ENCODE measurements at places on chromosomes 4 and X. TPM values are rescaled to one million over a fixed set of nuclear protein-coding genes. Genes with fewer than 3 reads are reported as not detected.
A peak's percentile ranks its signal among the peaks of the same experiment; 100 is the strongest.

- H3K27me3 ChIP-seq, result no peaks in the 10 kb centered on the region
- no peaks in the 10 kb centered on the region for H3K4me1 ChIP-seq
- H3K27ac ChIP-seq, result no peak overlapping the region
- no peak overlapping the region for H3K4me3 ChIP-seq
- no peaks in the 10 kb centered on the region for H3K36me3 ChIP-seq
Observed at GRCh38 chrX:150517303-150517910, 51.0 kb upstream of the MTM1 start.

DNA sequence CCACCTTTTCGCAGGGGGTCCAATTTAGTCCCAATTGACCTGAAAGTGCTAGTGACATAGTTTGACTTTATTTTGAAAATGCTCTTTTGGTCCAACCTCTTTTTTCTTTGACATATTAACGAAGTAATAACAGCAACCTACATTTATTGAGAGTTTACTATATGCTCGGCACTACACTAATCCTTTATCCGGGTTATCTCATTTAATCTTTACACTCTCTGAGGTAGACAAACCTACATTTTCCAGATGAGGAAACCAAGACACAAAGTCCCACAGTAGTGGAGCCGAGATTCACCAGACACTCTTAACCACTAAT, 307 bp upstream of the ATRX start:
- H3K4me1 ChIP-seq, result peaks cover 5% of the 10 kb centered on the region
- peak overlapping the region; percentile 96 for H3K27ac ChIP-seq
- H3K36me3 ChIP-seq, result no peaks in the 10 kb centered on the region

RAB40A gene
- total RNA-seq, result not detected

SOWAHB gene
- 6.8 TPM for total RNA-seq

GRCh38 chr4:44861756-44862155, 135.4 kb upstream of the GNPDA2 start:
- no peaks in the 10 kb centered on the region for H3K4me1 ChIP-seq
- no peaks in the 10 kb centered on the region for H3K36me3 ChIP-seq
- H3K4me3 ChIP-seq, result no peak overlapping the region
- no peaks in the 10 kb centered on the region for H3K27me3 ChIP-seq

DNA sequence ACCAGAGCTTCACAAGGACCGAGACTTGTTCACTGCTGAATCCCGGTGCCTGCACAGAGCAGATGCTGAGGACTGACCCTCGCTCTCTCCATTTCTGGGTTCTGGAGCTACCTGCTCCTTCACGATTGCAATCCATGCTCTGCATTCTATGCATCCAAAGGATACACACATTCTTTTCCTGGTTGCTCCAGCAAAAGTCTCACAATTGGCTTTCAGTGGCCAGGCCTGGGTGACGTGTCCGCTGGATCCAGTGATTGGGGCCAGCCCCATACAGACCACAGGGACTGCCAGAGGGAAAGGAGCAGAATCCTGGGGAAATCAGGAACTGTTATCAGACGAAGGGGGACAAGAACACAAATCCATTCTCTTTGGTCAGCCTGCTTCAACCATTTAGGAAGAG, 14.9 kb upstream of the CDKN2AIP start:
- H3K27me3 ChIP-seq, result no peaks in the 10 kb centered on the region
- H3K36me3 ChIP-seq, result no peaks in the 10 kb centered on the region
- H3K4me3 ChIP-seq, result no peak overlapping the region

H2BW2 gene
- not detected for total RNA-seq

DNA sequence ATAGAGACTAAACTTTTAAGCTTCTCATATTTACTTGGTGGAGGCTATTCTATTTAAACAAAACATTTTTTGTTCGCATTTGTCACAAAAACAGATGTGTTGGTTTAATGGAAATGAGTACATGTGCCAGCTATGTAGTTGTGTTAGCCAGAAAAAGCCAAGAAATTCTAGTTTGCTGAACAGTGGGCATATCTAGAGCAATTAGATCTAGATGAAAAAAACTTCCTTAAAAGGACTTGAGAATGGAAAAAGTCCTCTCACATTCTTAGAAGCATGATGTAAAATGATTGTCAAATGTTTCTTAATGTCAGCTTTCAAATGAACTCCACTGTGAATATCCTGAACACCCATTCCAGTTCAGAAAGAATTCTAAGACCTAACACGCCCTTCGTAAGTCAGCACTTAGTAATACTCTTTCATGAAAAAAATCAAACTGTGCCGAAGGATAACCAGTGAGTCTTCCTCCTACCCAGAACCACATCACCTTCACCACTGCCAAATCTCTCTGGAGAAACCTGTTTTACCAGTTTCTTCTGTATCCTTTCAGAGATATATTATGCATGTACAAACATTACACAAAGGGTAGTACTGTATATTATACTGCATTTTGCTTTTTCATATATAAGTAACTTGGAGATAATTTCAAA, 28.2 kb downstream of the PHKA1 start:
- no peaks in the 10 kb centered on the region for H3K36me3 ChIP-seq
- no peak overlapping the region for H3K4me3 ChIP-seq
- H3K27me3 ChIP-seq, result no peaks in the 10 kb centered on the region
- no peaks in the 10 kb centered on the region for H3K4me1 ChIP-seq

DNA sequence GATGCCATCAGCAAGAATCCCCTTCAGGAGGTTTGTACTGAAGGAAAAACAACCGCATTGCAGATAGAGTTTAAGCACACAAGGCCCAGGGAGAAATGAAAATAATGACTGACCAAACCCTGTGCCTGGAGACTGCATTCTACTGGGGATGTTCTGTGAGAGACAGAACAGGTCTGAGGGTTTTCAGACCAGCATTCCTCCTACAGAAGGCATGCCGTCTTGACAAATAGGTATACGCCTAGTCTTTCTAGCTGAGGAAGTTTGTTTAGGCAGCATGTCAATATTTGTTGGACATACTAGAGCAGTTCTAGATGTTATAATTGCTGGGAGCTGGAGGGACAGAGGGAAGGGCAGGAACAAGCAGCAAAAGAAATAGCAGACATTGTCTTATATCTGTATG, 68.4 kb upstream of the SCOC start:
- H3K4me3 ChIP-seq, result no peak overlapping the region
- no peaks in the 10 kb centered on the region for H3K36me3 ChIP-seq
- no peaks in the 10 kb centered on the region for H3K27me3 ChIP-seq
- peaks cover 20% of the 10 kb centered on the region for H3K4me1 ChIP-seq
- no peak overlapping the region for H3K27ac ChIP-seq

PDZD4 gene
- 9.9 TPM for total RNA-seq

DNA sequence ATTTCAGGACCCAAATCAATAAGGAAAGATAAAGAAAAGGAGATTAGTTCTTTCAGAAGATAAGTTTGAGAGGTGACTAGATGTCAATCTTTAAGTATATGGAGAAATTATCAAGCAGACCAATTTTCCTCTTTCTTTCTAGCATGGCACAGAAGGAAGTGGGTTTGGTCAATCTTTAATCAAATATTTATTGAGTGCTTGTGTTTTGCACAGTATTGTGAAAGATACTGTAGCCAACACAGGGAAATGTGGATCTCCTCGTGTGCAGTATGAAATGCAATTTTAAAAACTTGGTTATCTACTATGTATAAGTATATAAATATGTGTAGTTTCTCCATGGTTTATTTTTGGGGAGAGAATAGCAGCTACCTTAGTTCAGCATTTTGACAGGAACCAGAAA, 655.2 kb downstream of the RAPGEF2 start:
- H3K27ac ChIP-seq, result no peak overlapping the region
- no peaks in the 10 kb centered on the region for H3K4me1 ChIP-seq
- H3K36me3 ChIP-seq, result no peaks in the 10 kb centered on the region
- H3K4me3 ChIP-seq, result no peak overlapping the region

DNA sequence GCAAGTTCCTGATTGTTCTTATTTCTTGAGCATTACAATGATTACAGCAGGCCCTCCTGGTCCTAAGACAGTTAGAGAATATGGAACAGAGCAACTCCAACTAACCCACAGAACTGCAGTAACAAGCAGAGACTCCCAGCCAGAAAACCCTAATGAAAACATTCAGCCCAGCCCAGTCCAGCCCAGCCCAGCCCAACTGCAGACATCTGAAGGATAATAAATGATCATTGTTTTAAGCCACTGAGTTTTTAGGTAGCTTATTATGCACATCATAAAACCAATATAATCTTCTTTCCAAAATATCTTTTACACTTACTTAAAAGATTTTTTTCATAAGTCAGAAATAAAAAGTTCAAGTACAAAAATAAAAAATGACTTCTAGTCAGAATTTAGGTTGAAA, 51.3 kb downstream of the SPOCK3 start:
- H3K36me3 ChIP-seq, result no peaks in the 10 kb centered on the region
- H3K27ac ChIP-seq, result no peak overlapping the region
- DNase-seq, result no peak
- H3K4me3 ChIP-seq, result no peak overlapping the region
- H3K27me3 ChIP-seq, result no peaks in the 10 kb centered on the region

DNA sequence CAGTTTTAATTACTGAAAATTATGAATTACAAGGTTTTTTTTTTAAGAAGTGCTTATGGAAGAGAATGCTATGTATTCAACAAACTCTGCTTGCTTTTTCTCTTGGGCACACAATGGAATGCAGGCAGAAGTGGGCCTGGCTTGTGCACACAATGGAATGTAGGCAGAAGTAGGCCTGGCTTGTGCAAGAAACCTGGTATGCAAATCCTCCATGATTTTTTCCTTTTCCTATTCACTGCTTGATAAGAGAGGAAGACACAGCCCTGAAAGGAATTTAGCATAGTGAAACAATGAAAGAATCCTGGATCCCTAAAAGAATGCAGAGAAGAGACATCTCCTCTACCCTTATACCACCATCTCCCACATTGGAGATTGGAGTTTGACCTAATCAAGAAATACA, 138.4 kb downstream of the COL25A1 start:
- peak; percentile 61 for DNase-seq
- no peak overlapping the region for H3K4me3 ChIP-seq
- no peak overlapping the region for H3K27ac ChIP-seq
- no peaks in the 10 kb centered on the region for H3K36me3 ChIP-seq
- H3K27me3 ChIP-seq, result no peaks in the 10 kb centered on the region

GRCh38 chrX:15564981-15565579, 35.7 kb downstream of the ACE2 start:
- H3K4me1 ChIP-seq, result no peaks in the 10 kb centered on the region
- peak; percentile 21 for DNase-seq
- H3K27ac ChIP-seq, result no peak overlapping the region
- no peak overlapping the region for H3K4me3 ChIP-seq

ANOS1 gene
- 15.3 TPM for total RNA-seq

DNA sequence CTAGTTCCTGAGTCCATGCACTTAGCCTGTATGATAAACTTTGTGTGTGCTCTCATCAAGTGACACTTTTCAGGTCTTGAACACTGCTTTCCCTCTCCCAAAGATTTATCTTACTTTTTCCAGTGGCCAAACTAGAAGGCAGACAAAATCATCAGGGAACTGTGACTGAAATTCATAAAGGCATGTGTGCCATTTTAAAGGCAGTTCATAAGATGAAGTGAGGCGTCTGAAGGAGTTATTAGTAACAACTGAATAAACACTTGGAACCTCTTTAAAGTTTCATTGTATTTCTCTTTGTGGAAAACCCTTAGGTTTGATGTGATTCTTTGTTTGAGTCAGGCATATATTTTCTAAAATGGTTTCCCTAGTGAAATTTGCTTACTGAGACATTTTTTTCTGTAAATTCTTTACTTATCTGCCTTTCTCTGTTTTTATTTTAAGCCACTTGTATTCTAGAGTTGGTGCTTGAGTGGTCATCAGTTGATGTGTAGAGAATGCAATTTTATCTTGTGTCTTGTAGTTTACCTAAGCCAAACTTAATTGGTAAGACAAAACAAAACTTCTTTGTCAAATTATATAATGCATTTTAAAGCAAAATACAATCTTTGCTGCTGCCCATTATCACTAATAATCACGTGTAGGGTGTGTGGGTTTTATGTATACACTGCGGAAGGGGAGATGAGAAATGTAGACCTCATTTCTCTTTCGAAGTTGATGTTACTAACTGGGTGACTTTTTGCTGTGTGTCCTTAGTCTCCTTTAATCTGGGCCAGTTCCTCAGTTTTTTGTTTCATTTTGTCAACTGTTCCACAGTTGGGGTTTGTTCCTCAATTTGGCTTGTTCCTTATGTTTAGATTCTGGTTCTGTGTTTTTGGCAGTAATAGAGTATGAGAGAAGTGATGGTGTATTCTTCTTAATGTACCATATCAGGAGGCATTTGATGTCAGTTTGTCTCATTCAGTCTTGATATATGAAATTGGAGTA, 56.8 kb downstream of the RBPJ start:
- no peaks in the 10 kb centered on the region for H3K36me3 ChIP-seq
- H3K27me3 ChIP-seq, result no peaks in the 10 kb centered on the region
- no peak overlapping the region for H3K27ac ChIP-seq
- peaks cover 8% of the 10 kb centered on the region for H3K4me1 ChIP-seq

FATE1 gene
- not detected for total RNA-seq

- no peaks in the 10 kb centered on the region for H3K27me3 ChIP-seq
- no peaks in the 10 kb centered on the region for H3K4me1 ChIP-seq
- no peak for DNase-seq
- no peaks in the 10 kb centered on the region for H3K36me3 ChIP-seq
- H3K27ac ChIP-seq, result no peak overlapping the region
Observed at GRCh38 chr4:164902608-164903007, 25.6 kb downstream of the APELA start.

GRCh38 chr4:5784960-5785611, 74.1 kb downstream of the EVC start:
- H3K27ac ChIP-seq, result peak overlapping the region; percentile 45
- H3K27me3 ChIP-seq, result no peaks in the 10 kb centered on the region
- H3K36me3 ChIP-seq, result peaks cover 30% of the 10 kb centered on the region
- no peak overlapping the region for H3K4me3 ChIP-seq
- DNase-seq, result no peak
- peaks cover 17% of the 10 kb centered on the region for H3K4me1 ChIP-seq

DNA sequence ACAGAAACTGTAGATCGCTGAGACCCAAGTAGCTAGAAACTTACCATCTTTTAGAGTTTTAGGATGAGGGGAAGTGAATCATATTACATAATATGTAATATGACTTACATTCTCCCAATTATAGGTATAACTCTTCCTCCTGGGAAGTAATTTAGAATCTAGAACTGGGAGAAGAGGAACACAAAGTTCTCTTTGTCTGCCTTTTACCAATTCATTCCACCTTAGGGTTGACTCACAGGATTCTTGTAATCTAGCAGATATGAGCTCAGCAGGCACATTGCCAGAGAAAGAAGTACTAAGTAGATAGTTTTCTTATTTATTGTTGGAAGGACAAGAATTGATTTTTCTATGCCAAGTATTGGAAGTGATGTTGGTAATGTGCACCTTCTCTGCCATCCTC, 58.0 kb upstream of the CCSER1 start:
- H3K4me1 ChIP-seq, result no peaks in the 10 kb centered on the region
- no peaks in the 10 kb centered on the region for H3K27me3 ChIP-seq
- H3K27ac ChIP-seq, result no peak overlapping the region
- peak; percentile 14 for DNase-seq
- no peaks in the 10 kb centered on the region for H3K36me3 ChIP-seq

GRCh38 chr4:181140037-181140603, 1103.1 kb upstream of the TENM3 start:
- H3K4me3 ChIP-seq, result no peak overlapping the region
- no peaks in the 10 kb centered on the region for H3K4me1 ChIP-seq
- no peaks in the 10 kb centered on the region for H3K36me3 ChIP-seq
